ENCODE measurements at places on chromosomes 2 and 18. TPM values are rescaled to one million over a fixed set of nuclear protein-coding genes. Genes with fewer than 3 reads are reported as not detected.

GRCh38 chr2:10916953-10917352, 5.2 kb downstream of the KCNF1 start:
- DNase-seq, result no peak

DNA sequence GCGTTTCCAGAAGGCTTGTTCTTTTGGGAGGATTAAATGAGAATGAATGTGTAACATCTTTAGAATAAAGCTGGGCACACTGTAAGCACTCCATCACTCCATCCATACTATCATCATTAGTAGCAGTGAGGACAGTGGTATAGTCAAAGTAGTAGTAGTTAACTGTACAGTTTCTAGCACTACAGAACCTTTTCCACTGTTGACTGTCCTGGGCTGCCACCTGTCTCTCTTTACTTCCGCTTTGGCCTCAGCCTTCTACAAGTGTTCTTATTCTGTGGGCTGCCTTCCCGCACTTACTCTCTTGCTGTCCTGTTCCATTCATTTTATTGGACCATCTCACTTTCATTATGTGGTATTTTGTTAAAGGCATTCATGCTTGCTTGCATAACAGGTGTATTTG, 3.3 kb downstream of the SLC9A2 start:
- DNase-seq, result no peak

DNA sequence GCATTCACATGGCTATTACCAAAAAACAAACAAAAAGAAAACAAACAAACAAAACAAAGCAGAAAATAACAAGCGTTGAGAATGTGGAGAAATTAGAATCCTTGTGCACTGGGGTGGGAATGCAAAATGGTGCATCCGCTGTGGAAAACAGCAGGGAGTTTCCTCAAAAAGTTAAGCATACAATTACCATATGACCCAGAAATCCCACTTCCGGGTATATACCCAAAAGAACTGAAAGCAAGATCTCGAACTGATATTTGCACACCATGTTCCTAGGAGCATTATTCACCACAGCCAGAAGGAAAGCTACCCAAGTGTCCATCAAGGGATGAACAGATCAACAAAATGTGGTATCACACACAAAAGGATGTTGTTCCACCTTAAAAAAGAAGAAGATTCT, 17.9 kb upstream of the TEX51 start:
- no peak for DNase-seq

The TWIST2 gene
- total RNA-seq, result not detected

The BCL11A gene
- 0.25 TPM for total RNA-seq
